HCT116 (cell line): ENCODE measurements at places on chromosomes 1 and 21. TPM values are rescaled to one million over a fixed set of nuclear protein-coding genes. Genes with fewer than 3 reads are reported as not detected.

DNA sequence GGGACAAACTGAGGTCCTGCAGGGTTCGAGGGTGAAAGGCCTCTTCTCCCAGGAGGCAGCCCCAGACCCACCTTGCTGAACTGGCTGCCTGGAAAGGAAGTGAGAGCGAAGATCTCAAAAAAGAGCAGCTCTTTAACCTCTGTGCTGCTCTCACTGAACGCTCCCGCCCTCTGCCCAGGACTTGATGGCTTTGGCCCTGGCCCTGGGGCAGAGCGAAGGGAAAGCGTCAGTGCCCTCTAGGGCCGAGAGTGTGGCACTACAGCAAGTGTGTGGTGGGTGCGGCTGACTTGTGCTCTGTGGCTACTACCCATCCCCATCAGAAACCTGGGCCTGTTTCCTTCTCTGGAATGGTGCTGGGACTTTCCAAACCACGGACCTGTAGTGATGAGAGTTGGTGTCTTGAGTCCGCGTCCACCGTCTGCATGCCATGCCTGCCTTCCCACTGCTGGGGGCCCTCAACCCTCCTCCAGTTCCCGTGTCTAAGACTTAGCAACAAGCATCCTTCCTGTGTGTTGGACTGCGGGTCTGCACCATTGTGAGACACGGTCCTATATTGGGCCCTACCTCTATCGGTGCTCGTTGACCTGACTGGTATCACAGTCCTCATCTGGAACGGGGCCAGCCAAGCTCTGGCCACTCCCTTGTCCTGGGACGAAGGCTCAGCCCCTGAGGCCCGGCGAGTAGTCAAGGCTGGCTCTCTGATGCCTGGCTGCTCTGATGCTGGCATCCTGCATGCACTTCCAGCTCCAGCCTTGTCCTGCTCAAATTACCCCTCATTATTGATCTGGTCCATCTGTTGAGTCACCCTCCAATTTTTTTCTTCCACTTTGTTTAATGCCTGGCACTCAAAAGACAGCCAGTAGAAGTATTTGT is 180.3 kb downstream of the DISC1 start:
- no peaks in the 10 kb centered on the region for H3K36me3 ChIP-seq
- H3K27me3 ChIP-seq: no peaks in the 10 kb centered on the region
- no peaks in the 10 kb centered on the region for H3K4me1 ChIP-seq

The LCE1D gene
- not detected for total RNA-seq

DNA sequence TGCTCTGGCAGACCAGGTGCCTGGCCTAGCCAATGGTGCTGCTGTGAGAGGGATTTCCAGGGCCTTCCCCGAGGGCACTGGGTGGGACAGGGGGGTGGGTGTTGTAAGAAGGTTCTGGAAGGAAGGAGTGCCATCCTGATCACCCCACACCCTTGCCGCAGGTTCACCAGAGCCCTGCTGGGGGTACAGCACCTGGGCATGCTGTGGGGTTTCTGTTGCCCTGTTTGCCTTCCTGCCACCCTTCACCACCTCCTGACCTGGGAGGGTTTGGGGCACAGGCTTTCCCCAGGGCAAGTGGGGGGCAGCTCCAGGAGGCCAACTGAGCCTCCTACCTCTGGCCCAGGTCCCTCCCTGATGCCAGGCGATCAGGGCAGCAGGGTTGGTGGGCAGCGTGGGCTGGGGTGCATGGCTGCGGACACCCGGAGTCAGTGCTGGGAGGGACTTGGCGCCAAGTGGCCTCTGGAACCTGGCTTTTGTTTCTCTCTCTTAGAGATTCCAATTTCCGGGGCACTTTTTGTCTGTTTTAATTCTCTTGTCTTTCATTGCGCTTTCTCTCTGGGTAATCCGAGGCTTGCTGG is 318.8 kb downstream of the PTPRU start:
- H3K27ac ChIP-seq: no peak overlapping the region
- no peak overlapping the region for H3K4me3 ChIP-seq
- DNase-seq: no peak
- peaks cover 5% of the 10 kb centered on the region for H3K4me1 ChIP-seq

The ADORA1 gene
- total RNA-seq: 2.8 TPM

DNA sequence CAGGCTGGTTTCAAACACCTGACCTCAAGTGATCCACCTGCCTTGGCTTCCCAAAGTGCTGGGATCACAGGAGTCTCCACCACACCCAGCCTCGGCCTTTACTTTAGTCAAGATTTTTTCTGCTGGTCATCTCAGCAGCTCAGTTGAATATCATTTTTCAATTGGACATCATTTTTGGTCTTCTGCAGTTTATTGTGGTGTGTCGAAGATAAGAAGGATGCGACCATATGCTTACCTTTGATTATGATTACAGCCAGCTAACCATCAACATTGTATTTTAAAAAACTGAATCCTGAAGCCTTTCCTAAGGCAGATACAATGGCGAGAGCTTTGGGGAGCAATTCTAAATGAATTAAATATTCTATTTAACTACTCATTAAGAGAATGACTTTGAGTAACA is 12.3 kb upstream of the NFIA start:
- no peaks in the 10 kb centered on the region for H3K4me1 ChIP-seq
- no peak for DNase-seq

The HSPA6 gene
- not detected for total RNA-seq

DNA sequence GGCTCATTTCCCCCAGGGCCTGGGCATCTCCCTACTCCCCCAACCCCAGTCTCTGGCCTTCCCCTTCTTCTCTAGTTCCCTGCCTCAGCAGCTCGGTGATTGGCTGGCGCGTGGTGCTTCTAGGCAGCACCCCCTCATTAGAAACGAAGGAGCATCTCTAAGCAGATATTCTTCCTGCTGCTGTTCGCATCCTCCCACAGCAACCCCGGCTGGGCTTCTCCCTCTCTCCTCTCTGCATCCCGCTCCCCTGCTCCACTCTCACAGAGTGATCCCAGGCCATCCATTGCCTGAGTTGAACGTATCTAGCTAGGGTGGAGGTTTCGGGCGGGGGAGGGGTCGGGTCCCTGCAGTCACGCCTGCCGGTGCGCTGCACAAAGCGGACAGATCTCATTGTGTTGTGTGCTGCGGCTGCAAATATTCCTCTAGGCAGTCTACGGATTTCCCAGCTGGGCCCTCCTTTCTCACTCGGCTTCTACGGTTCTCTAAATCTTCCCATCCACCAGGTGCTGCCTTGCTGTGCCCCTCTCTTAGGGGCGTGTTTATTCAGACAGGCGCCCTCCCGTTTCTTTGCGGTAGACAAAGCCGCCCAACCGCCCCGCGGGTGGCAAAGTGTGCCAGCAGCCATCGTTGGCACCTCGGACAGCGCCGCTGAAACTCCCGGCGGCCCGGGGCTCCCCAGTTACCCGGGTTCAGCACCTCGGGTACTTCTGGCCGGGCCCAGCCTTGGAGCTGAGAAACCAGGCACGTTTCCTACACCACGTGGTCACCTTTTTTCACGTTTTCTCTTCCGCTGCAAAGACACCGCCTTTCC is 2.2 kb downstream of the CACNA1E start:
- H3K4me1 ChIP-seq: no peaks in the 10 kb centered on the region
- no peaks in the 10 kb centered on the region for H3K36me3 ChIP-seq
- H3K27ac ChIP-seq: no peak overlapping the region
- DNase-seq: no peak

GRCh38 chr21:42340187-42341050 is 10.4 kb downstream of the TFF2 start:
- no peak overlapping the region for H3K27ac ChIP-seq
- H3K4me3 ChIP-seq: no peak overlapping the region
- no peak for DNase-seq
